ENCODE measurements at places on chromosomes 4 and X.

- no peak for DNase-seq
Observed at GRCh38 chr4:167475951-167476350, 241.7 kb upstream of the SPOCK3 start.

- DNase-seq = no peak
Observed at GRCh38 chr4:6050551-6050950, 32.3 kb upstream of the C4orf50 start.

GRCh38 chr4:85452058-85452731, 22.8 kb upstream of the ARHGAP24 start:
- no peak for DNase-seq

- no peak for DNase-seq
Observed at GRCh38 chr4:47484168-47484567, 907 bp upstream of the ATP10D start.

DNA sequence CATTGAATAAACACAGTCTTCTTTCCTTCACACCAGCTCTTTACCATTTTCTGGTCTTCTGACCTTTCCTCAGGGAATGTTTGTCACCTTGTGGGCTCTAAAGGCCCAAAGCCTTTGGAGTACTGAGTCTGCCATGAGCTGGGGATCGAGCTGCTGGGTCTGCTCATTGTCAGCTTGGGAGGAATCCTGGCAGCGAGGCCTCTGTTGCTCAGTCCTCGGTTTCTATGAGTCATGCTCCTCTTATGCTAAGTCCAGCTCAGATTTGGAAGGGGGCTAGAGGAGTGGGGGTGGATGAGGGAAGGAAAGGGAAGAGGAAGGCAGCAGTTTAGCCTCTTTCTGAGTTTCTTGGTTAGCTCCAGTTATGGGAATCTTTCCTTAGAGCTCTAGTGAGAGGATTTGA, 31.1 kb downstream of the NHSL2 start:
- DNase-seq = no peak

GRCh38 chr4:26116057-26116456, 202.0 kb downstream of the SMIM20 start:
- no peak for DNase-seq

DNA sequence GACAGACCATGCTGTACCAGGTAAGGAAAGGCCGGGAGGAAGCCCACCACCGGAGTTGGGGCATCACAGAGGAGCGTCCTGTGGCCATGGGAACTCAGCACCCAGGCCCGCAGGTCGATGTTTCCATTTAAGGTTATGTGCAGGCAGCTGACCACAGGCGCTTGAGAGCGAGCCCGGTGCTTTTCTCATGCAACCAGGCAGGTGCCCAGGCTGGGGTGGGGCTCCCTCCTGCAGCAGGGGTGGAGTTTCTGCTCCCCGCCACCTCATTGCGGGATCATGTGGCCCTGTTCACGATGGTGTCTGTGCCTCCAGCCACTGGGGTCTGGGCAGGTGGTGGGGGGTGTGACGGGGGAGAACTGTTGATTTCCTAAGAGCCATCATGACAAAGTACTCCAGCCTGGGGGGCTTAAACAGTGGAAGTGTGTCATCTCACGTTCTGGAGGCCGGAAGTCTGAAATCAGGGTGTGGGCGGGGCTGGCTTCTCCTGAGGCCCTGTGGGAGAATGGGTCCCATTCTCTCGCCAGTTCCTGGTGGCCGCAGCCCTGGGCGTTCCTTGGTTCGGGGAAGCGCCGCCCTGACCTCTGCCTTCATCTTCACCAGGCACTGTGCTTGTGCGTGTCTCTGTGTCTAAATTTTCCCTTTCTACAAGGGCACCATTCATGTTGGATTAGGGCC, 60.9 kb downstream of the CPZ start:
- DNase-seq = no peak

DNA sequence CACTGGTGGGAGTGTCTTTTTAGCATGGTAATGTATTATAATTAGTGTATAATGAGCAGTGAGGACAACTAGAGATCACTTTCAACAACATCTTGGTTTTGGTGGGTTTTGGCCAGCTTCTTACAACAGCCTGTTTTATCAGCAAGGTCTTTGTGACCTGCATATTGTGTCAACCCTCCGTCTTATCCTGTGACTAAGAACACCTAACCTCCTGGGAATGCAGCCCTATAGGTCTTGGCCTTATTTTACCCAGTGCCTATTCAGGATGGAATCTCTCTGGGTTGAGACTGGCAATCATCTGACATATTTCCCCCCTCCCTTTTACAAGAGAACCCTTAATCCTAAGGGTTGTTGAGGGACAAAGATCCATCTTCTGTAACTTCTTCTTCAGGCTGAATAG, 21.9 kb upstream of the ADH4 start:
- no peak for DNase-seq

DNA sequence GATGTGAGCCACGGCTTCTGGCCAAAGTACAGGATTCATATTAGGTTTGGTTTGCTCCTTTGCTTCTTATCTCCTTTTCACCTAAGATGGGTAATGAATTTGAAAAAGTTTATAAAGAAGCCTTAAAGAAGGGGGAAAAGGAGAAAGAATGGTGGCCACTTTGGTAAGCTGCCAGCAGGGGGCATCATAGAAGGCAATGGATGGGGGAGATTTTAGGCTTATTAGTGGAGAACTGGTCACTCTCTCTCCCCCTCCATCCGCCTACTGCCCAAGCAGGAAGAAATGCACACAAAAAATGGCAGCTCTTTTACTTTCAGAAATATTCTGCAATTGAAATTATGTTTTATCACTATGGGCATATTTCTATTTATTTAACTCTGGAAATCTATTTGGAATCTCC, 32.0 kb downstream of the SPARCL1 start:
- DNase-seq = peak; percentile 55

- no peak for DNase-seq
Observed at GRCh38 chrX:1899841-1900240, 285.0 kb downstream of the ASMT start.

- no peak for DNase-seq
Observed at GRCh38 chr4:183455431-183456195, 11.2 kb downstream of the CDKN2AIP start.

- no peak for DNase-seq
Observed at GRCh38 chr4:116705466-116705865, 379.9 kb downstream of the TRAM1L1 start.

DNA sequence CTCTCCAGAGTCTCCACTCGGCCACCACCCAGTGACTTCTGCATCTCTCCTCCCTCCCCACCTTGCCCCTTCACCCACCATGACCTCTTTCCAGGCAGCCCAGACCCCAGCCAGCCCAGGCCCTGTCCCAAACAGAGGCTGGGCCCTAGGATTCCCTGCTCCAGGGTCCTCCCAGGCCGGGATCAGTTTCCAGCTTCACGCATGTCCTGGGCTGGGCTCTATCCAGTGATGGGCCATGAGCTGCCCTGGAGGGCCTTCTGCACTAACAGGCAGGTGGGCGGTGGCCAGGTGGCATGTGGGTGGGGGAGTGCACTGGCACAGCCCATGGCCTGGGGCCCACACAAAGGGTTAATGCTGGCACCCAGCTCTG, 20.4 kb upstream of the ADD1 start:
- no peak for DNase-seq

- no peak for DNase-seq
Observed at GRCh38 chr4:128633067-128633466, 176.4 kb upstream of the JADE1 start.

DNA sequence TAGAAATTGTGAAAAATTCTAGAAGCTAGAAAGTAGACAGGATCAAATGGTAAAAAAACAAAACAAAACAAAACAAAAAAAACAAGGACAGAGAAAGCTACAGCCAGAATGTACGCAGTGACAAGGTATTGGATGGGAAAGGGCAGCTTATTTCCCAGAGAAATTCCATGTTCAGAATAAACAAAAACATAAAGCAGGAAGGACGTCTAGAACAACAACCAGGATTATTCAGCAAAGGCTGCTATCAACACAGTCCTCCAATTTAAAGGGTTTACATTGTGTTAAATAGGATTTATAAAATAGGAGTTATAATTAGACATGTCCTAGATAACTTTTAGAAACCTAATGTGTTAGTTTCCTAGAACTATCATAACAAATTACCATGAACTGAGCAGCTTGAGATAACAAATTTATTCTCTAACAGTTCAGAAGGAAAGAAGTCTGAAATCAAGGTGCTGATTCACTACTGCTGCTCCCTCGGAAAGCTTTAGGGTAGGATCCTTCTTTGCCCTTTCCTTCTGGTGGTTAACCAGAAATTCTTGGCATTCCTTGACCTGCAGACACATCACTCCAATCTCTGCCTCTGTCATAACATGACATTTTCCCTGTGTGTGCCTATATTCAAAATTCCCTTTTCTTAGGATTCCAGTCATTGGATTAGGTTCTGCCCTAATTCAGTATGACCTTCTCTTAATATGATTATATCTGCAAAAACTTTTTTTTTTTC, 175.6 kb downstream of the SNCA start:
- no peak for DNase-seq

DNA sequence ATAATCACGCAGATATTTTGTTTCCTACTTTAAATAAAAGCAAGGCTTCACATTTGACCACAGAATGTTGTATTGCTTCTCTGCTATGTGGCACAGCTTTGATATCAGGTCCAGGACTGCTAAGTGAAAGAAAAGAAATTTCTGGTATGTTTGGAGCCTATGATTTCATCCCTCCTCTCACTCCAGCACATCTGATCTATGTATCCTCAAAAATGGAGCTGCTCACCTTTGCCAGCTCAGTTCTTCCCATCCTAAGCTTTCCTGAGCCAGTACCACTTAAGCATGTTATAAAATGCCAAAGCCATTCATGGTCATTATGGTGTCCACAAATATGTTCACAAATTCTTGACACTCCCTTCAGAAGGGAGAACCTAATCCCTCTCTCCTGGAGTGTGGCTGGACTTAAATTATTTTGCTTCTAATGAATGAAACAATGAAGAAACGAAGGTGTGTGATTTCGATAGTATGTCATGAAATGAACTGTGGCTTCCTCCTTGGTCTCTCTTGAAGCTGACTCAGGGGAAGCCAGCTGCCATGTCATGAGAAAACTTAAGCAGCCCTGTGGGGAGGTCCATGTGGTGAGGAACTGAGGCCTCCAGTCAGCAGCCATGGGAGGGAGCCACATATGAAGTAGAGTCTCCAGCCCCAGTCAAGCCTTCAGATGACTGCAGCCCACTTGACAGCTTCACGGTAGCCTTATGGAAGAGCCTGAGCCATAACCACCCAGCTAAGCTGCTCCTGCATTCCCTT, 207.7 kb downstream of the MGST2 start:
- DNase-seq = no peak

DNA sequence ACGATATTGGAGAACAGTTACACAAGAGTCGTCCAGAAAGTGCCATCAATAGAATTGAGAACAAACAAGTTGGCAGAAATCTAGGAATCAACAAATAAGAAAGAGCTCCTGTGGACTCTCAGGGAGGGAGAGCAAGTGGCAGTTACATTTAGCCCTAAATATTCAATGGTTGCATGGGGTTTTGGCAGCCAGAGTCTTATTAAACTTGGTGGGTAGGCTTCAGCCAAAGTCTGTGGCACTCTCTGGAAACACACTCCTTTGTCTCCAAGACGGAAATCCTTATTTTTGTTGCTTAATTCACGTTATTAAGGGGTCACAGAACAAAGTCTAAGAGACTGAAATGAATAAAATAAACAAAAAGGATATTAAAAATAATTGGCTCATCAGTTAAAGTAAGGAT, 742.2 kb upstream of the ATOH1 start:
- DNase-seq = no peak

DNA sequence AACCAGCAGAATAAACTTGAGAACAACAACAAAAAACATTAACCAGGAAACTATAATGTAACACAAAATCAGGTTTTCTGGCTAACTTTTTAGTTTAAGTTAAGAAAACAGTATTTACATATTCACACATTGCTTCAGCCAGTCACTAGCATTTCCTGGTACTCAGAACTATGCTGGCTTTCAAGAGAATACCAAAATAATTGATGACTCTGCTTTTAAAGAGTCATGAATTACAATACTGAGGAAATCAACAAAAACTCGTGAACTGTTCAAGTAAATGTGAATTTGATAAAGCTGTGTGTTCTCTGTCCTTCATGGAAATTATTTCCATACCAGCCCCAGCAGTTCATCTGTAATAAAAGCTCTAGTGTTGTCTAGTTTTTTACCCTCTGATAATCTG, 27.4 kb downstream of the PRSS12 start:
- no peak for DNase-seq

DNA sequence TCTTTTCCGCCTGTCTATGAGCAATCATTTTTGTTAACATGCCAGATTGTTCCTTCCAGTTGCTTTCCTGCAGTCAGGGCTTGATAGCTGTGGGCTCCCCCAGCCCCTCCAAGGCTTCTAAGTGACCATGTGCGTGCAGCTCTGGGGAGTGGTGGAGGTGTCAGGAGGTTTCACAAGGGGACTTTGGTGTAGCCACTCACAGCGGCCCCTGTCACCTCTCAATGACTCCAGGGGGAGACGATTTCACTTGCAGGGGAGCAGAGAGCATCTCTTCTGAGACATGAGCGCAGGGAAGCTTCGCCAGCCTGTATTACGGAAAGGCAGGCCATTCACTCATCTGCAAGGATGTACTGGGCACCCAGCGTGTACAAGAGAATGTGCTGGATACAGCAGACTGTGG, 3.1 kb upstream of the GPR78 start:
- DNase-seq = no peak
